Activated naive CD8-positive, alpha-beta T cell treated with anti-CD3 and anti-CD28 coated beads for 36 hours (primary cell): ENCODE measurements at places on chromosomes 4 and X. TPM values are rescaled to one million over a fixed set of nuclear protein-coding genes. Genes with fewer than 3 reads are reported as not detected.

GRCh38 chr4:54946741-54947140, 178.7 kb downstream of the KDR start:
- DNase-seq: no peak

DNA sequence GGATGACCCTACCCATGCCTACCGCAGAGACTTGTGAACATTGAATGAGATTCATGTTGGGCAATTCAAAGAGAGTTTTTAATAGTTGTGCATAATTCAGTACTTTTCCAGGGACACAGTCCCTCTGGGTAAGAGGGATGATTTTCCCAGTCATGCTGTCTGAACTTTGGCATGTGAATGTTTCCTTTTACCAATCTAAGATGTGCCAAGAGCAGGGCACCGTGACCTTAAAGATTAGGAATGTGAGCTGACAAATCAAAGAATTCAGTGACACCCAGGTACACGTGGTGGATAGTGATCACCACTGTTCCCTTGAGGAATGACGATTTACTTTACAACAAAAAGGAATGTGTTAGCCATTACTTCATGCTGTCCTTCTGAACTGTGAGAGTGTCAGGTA, 515.6 kb downstream of the PPARGC1A start:
- DNase-seq: no peak

DNA sequence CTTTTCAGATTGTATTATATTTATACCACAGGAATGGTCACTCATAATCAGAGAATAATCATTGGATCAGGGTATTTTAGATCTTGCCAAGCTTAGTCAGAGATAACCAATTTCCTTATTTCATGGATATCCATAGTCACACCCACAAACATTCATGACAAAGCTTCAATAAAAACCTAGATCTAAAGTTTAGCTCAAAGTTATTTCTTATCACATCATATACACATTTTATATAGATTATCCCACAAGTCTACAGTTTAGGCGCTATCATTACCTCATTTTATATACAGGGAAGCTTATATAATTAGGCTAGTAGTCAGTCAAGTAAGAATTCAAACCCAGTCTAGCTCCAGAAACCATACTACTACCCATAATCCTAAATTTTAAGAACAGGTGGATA, 82.3 kb downstream of the SLC10A7 start:
- no peak for DNase-seq

- no peak for DNase-seq
These were observed 45.8 kb upstream of the ARSJ start for GRCh38 chr4:114025176-114025777.

GRCh38 chr4:150367326-150367725, 214.6 kb upstream of the MAB21L2 start:
- DNase-seq: no peak

- DNase-seq: no peak
These were observed 4.3 kb upstream of the SLC26A1 start for GRCh38 chr4:997375-998071.

DNA sequence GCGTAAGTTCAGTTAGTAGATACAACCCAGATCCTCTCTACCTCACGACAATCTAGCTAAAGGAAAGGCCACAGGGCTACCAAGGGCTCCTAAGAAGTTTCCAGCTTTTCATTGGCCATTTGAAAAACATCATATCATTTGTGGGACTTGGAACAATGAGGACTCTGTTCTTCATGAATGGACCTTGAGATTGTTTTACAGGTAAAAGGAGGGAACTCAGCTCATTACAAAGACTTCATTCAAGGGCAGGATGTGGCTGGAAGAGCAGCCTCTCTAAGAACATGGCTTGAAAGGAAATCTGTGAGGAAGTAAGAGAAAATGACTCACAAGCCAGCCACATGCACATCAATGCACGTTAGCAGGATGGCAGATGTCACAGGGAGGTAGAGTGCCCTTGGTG, 105.9 kb upstream of the SLC7A11 start:
- no peak for DNase-seq

The ARAP2 gene
- total RNA-seq: 21.0 TPM

The CXorf49 gene
- not detected for total RNA-seq

The DMP1 gene
- not detected for total RNA-seq
